Omental fat pad (tissue), 4 donors: ENCODE measurements at places on chromosomes 7 and 10. TPM values are rescaled to one million over a fixed set of nuclear protein-coding genes. Genes with fewer than 3 reads are reported as not detected.

The HOGA1 gene
- total RNA-seq = 11.7 TPM

The CELF2 gene
- 81.7 TPM for total RNA-seq

The DKK1 gene
- total RNA-seq = 13.3 TPM

The ETV1 gene
- total RNA-seq = 6.3 TPM

The NODAL gene
- not detected for total RNA-seq

The TDRD1 gene
- 0.31 TPM for total RNA-seq

The CPA4 gene
- total RNA-seq = not detected

The SYCE1 gene
- total RNA-seq = 0.60 TPM

The HSPA12A gene
- 20.2 TPM for total RNA-seq

The PDZD7 gene
- total RNA-seq = 3.3 TPM

The UNCX gene
- total RNA-seq = not detected

The PCDH15 gene
- total RNA-seq = 0.32 TPM

The ACADSB gene
- total RNA-seq = 12.1 TPM

The PPP1R3A gene
- not detected for total RNA-seq

The ZNF680 gene
- total RNA-seq = 16.4 TPM

The GNG11 gene
- total RNA-seq = 23.9 TPM

The TBXAS1 gene
- 22.2 TPM for total RNA-seq

The SMIM30 gene
- total RNA-seq = 36.6 TPM

The AKR1E2 gene
- 7.2 TPM for total RNA-seq

The KLF14 gene
- not detected for total RNA-seq

The ITPRID1 gene
- not detected for total RNA-seq

The SH2D4B gene
- not detected for total RNA-seq

The AUTS2 gene
- 13.2 TPM for total RNA-seq

The CISD1 gene
- 17.5 TPM for total RNA-seq

The HOXA4 gene
- 5.7 TPM for total RNA-seq

The CDK5 gene
- total RNA-seq = 6.1 TPM

The PRTFDC1 gene
- 3.2 TPM for total RNA-seq

The ACTA2 gene
- 168 TPM for total RNA-seq

The HOXA1 gene
- total RNA-seq = 0.79 TPM

The FEZF1 gene
- 0.19 TPM for total RNA-seq

The PROSER2 gene
- total RNA-seq = 7.1 TPM

The ITIH5 gene
- total RNA-seq = 263 TPM

The GPR141 gene
- 4.9 TPM for total RNA-seq

The ANKIB1 gene
- total RNA-seq = 37.6 TPM

The CCDC146 gene
- 12.5 TPM for total RNA-seq

The INA gene
- total RNA-seq = not detected

The GBX1 gene
- total RNA-seq = not detected

The SHH gene
- total RNA-seq = not detected
